Astrocyte (in vitro differentiated cells and primary cell): ENCODE measurements at places on chromosomes 7 and 10. TPM values are rescaled to one million over a fixed set of nuclear protein-coding genes. Genes with fewer than 3 reads are reported as not detected.
A peak's percentile ranks its signal among the peaks of the same experiment; 100 is the strongest.

GRCh38 chr7:101869026-101869900 lies 51.8 kb downstream of the CUX1 start:
- no peak for DNase-seq

DNA sequence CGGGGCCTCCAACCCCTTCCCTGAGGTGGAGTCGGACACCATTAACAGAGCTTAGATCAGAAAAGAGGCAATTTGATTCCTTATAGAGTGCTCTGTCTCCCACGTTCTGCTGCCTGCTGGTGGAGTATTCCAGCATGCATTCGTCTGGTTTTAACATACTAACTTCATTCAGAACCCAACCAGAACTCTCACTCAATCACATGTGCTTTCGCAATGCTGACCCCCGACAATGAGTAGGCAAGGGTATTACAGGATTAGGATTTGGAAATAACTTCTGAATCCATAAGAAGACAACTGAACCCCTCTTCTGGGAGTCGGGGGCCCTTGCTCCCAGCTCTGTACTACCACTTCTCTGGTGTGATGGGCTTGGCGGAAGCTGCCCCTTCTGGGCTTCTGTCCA lies 55.7 kb upstream of the HABP2 start:
- no peak for DNase-seq

DNA sequence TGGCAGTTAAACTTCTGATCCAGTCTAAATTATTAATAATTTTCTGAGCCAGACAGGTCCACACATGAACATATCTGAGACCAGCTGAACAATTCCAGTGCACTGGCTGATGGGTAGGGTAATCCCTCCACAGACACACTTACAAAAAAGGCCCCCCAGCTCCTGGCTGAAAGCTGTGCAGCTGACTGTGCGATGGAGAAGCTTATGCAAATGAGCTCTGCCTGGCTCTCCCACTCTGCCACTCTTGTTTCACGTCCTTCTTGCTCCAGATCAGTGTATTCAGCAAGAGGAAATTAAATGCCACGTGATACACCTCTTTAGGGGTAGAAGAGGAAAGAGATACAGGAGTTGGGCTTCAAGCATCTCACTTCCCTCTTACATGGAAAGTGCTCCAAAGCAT lies 76.4 kb upstream of the FEZF1 start:
- no peak for DNase-seq

DNA sequence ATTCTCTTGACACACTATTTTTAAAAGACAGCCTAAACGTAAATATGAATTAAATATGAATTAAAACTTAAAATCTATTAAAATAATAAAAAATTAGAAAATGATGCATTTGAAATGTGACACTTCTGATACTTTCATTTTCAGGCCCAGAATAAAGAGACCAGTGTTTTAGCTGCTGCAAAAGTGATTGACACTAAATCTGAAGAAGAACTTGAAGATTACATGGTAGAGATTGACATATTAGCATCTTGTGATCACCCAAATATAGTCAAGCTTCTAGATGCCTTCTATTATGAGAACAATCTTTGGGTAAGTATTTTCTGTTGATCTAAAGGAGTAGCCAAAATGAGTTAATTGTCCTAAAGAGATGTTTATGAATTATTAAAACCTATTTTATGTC lies 23.6 kb downstream of the SLK start:
- no peak for DNase-seq

GRCh38 chr10:6221971-6222751 lies 19.4 kb downstream of the PFKFB3 start:
- peak; percentile 48 for DNase-seq

DNA sequence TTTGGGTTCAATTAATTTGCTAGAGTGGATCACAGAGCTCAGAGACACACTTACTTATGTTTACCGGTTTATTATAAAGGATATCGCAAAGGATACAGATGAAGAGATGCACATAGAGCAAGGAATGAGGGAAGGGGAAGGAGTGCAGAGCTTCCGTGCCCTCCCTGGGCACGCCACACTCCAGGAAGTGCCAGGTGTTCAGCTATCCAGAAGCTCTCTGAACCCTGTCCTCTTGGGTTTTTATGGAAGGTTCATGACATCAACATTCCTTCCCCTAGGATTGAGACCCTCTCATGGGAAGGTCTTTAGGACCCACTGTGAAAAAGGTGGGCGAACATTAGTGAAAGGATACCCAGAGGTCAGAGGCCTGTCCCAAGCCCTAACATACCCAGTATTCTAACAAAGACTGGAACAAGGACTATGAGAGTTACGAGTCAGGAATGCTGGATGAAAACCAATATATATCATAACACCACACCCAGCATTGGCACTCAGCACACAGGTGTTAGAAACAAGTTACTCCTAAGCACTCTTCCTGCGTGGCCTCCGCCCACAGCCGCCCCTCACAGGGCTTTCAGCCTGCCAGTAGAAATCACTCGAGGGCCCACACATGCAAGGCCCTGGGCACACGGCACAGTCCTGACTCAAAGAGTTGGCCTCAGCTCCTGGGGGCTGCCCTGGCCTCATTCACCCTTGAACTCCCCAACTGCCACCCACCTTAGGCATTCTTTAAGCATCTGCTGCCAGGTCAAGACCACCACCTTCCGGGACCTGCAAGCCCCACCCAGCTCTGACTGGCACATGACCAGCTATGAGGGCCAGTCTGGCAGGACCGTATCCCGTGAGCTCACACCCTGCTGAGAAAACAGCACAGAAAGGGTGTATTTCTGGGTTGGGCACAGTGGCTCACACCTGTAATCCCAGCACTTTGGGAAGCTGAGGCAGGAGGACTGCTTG lies 5.6 kb upstream of the AIFM2 start:
- DNase-seq, result no peak

HOXA2 gene
- total RNA-seq, result not detected in 2 replicates

GRCh38 chr10:119480667-119481066 lies 61.9 kb downstream of the RGS10 start:
- no peak for DNase-seq

GRCh38 chr10:70729763-70730357 lies 55.3 kb downstream of the TBATA start:
- no peak for DNase-seq

DNA sequence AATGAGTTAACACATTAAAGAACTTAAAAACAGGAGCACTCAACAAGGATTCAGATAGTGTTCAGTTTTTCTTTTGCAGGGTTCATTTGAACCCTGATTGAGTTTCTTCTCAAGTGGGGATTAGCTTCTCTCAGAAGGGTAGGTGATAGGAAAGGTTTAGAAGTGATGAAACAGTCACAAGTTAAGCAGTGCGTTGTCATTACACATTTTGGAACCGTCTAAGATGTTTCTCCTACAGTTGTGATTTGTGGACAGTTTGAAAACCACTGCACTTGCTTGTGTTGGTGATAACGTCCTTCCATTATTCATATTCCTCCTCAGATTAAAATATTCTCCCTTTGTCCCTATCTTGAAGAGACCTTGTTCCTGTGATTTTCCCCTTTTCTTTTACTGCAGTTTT lies 2.7 kb downstream of the STMP1 start:
- no peak for DNase-seq

- DNase-seq, result no peak
Observed at GRCh38 chr7:17502213-17503060, 204.0 kb downstream of the AHR start.

GPR22 gene
- total RNA-seq, result not detected in 2 replicates

DNA sequence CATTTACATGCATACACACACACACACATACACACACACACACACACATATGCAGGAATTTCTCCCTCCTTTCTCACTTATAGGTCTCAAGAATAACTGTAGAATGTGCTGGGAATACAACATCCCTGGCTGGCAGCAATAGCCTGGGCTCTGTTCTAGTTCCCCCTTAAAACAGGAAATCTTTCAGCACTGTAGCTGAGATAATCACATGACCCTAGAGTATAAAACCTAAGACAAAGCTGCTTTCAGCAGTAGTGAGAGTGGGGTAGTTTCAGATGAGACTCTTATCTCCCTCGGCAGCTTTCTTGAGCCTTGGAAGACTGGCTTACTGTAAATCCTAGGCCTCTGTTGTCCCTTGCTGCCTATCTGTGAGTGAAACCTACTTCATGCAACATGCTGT lies 137.4 kb upstream of the AKR1E2 start:
- no peak for DNase-seq

MYOZ1 gene
- total RNA-seq, result 2.2 TPM in 2 replicates

FAM13C gene
- total RNA-seq, result 8.7 and 9.3 TPM in 2 replicates

GRCh38 chr7:24842029-24842428 lies 84.8 kb upstream of the GSDME start:
- no peak for DNase-seq

DNA sequence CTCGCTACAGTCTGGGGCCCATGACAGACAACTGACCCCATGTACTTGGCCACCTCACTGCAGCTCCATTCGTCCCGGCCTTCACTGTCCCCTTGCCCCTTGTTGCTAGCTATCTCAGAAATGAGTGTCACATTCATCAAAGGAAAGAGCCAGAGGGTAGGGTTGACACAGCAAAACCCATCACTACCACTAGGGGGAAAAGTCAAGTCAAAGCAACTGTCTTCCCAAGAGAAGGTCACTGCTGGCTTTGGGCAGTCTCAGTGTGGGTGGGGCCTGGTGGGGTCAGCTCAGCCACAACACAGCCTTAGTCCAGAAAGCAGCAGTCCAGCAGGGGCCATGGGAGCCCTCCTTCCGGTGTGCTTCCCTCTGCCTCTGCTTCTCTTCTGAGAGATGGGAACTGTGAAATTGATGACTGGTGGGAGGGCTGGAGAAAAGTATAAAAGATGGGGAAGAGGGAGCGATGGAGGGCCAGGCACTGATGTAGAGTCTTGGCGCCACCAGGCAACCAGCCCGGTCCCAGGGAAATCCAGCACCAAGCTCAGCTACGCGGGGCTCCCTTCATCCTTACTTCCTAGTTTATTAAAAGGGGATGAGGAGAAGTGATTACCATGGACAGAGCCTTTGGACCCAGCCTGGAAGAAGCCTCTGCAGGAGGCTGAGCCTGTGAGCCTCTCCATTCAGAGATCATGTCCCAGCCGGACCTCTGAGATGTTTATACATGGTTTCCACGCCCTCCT lies 58.0 kb downstream of the PLXNA4 start:
- no peak for DNase-seq
